Globus pallidus (tissue), 1 donor: ENCODE measurements at places on chromosomes 3 and 15.

DNA sequence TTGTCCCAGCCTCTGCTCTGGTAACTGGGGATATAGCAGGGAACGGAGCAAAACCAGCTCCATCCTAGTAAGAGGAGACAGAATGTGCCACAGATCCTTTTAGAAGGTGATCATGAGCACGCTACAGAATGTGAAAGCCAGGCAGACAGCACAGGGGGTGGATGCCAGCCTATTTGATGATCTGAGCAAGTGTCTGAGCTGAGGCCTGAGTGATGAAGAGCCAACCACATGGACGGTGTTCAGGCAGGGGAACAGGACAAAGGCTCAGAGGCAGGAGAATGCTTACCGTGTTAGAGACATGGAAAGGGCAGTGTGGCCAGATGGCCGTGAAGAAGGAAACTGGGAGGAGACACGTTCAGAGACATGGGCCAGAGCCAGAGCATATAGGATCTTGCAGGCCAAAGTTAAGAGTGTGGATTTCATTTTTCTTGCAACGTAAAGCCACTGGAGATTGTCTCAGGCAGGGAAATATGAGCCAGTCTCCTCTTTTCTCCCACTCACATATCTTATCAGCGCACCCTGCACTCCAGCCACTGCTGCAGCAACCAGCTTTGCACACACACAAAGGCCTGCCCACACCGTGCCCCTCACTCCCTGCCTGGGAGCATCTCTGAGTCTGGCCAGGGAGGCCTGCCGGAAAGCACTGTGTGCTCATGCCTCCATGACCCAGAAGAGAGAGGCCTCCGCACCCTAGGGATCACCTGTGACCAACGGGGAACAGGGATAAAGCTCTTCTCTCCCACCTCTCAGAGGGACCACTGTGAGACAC lies 20.1 kb downstream of the RAB43 start:
- DNase-seq = no peak

GRCh38 chr15:76011627-76012551 lies at the start of gene NRG4:
NRG4 (minus strand) TSS chr15:76012424; CDS start chr15:76011230, 1,194 bp downstream.
- DNase-seq = no peak

DNA sequence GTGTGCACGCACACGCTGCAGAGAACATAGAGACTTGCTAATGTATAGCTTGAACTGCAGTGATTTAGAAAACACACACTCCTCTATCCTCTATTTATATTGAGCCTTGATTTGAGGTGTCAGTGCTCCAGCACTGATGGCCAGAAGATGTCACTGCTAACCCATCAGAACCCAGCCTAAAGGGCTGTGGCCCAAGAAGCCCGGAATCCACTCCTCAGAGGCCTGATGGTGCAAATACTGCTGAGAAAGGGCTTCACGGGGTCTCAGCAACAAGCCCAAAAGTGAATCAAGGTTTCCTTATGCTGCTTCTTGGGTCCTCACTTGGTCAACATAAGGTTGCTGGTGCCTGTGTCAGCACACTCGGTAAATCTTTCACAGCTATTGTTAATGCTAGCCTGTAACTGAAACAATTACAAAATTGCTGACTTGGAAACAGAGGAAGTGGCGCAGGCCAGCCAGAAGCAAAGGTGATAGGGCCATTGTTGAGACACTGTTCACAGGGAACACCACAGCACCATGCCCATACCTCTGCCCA lies 60.3 kb downstream of the HEG1 start:
- DNase-seq = peak; percentile 81

- no peak for DNase-seq
Observed at GRCh38 chr3:160381470-160381869, 17.6 kb downstream of the IFT80 start.

- no peak for DNase-seq
Observed at GRCh38 chr15:52822475-52822874, 32.3 kb upstream of the ONECUT1 start.
